Stimulated activated CD4-positive, alpha-beta T cell treated with anti-CD3 and anti-CD28 coated beads, Interleukin-15, amount 100 ng/mL, for 24 hours (primary cell): ENCODE measurements at places on chromosomes 7 and 10.

- no peak for DNase-seq
Observed at GRCh38 chr10:94104316-94105000, 110.7 kb downstream of the PLCE1 start.

- DNase-seq: no peak
Observed at GRCh38 chr7:85392326-85392725, 205.5 kb upstream of the SEMA3D start.

DNA sequence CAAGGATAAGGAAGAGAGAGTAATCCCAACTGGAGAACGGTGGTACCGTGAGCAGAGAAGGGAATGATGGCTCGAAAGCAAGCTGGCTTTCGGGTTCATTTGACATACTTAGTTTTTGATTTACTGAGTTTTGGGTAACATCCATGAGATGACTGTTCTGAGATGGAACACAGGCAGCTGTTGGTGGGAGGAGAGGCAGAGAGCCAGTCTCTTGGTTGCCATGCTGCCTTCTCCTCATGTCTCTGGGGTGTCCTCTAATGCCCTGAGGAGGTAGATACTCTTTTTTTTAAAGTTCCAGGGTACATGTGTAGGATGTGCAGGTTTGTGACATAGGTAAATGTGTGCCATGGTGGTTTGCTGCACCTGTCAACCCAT lies 76.4 kb upstream of the NRP1 start:
- no peak for DNase-seq

DNA sequence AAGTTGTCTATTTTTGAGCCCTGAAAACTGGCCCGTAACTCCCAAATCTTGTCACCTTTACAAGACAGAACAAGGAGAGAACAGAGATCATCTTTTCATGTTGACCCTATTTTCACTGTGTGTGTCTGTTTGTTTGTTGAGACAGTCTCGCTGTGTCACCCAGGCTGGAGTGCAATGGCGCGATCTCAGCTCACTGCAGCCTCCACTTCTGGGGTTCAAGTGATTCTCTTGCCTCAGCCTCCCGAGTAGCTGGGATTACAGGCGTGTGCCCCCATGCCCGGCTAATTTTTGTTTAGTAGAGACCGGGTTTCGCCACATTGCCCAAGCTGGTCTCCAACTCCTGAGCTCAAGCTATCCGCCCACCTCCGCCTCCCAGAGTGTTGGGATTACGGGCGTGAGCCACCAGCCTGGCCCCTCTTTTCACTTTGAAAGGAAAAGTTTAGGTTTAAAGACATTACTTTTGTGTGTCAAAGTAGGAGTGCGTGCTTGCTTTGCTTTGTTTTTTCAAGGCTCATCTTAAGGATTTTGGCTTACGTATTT lies 32.1 kb downstream of the FOXK1 start:
- no peak for DNase-seq

DNA sequence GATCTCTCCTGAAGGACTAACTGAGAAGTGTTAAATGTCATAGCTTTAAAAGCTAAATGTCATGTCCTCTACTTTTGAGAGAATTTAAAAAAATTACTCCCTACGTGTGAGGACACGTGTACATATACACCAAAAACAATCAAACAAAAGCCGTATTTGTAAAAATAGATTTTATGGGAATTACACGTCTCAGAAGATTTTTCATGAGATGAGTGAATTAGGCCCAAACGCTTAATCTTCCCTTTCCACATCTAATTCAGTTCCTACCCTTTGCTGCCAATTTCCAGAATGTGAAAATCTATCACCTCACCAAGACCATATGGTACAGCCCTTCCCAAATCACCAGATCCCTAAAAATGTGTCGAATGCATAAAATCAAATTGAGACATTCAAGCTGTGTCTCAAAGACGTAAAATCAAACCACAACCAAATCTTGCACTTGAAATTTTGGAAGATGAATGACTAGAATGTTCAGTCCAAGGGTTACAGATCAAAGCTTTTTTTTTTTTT lies 1.0 kb upstream of the CTTNBP2 start:
- DNase-seq: no peak

DNA sequence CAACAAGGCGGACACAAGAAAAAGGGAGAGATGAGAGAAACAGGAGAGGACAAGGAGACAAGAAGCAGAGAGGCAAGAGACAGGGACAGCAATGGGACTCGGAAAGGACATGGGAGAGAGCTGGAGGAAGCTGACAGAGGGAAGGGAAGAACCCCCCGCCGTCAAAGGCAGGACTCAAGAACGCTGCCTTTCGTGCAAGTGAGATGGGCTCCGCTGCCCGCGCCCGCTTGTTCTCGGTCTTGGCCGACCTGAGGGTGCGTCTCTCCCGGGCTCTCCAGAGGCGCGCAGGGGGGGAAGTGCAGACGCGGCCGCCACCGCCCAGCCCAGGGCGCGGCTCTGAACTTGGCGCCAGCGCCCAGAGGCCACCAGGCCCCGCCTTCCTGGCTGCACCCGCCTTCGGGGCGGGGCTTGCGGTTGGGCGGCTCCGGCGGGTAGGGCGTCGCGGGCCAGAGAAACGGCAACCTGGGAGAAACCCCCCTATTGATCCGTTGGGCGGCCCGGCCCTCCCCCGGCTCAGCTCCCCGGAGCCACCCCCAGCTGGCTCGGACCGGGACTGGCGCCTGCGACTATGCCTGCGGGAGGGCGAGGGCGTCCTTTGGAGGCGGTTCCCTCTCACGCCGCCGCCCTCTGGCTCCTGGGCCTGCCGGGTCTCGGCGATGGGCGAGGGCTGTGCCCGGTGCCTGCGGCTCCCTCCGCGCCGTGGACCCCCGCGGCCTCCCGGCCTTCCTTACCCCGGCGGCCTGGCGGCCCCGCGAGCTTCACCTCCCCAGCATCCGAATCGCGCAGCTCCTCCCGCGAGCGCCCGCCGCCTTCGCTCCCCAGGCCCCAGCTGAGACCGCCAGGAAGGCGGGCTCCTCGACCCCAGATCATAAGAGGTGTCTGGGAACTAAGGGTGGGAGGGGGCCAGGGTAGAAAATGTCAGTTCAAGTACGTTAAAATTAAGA lies 2.2 kb upstream of the ANTXRL start:
- peak; percentile 88 for DNase-seq

DNA sequence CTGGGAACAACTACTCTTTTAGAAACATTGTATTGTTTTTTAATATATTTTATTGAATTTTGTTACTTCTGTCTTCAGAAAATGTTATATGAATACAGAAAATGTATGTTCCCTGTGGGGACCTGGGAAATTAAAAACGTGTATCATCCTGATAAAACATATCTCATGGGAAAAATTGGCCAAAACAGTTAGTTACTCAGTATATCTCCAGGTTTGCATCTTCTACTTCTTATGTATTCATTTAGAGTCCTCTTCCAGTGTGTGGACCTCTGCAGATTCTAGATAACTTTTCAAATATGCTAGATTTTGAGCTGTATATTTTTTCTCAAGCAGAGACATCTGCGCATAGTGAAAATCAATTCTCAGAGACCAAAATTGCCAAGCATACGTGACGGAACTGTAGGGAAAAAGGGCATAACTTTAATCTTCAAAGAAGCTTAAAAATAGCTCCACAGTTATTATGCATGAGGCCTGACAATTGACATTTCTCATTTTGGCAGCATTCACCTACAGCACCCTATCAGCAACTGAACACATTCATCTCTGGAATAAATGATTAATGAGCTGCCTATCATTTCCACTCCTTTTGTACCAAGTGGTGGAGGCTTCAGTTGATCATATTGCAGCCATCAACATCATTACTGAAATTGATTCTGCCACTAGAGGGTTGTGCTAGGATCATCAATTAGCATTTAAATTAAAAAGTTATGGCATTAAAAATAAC lies 26.4 kb upstream of the UMAD1 start:
- no peak for DNase-seq

GRCh38 chr7:137606061-137606674 lies 240.6 kb downstream of the DGKI start:
- no peak for DNase-seq

- no peak for DNase-seq
Observed at GRCh38 chr7:94295850-94296249, 98.8 kb upstream of the COL1A2 start.

DNA sequence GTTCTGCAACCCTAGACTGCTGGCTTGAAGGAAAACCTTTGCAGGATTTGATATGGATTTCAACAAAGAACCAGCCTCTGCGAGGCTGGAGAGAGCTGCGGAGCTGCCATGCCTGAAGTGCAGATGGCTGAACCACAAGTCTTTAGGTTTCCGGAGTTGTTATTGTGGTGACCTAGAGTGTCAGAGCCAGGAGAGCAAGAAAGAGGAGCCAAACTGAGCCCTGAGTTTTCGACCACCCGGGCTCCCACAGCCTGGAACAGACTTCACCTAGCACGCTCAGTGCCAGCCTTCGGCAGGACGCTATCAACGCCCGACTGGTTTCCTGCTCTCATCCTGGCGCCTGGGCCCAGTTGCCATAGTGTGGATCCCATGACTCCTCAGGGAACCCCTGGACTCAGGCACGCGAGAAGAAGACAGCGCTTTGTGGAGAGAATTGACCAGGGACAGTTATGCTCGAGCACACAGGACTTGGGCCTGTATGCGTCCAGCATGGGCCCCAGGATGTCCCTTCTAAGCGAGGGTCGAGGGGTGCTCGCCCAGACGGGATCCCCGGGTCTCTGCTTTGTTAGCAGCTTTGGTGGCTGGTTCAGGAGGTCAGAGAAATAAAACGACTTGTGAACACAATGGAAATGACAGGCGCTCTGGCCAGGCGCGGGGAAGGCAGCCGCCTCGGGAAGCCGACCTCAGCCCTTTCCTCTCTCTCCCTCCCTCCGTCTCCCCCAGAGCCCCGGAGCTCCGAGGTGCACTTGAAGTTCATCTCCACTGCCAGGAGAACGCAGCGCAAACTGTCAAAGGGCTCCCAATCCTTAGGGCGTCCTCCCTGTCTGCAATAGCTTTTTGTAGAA lies 1.8 kb upstream of the GAD2 start:
- DNase-seq: no peak

GRCh38 chr10:24887855-24888231 lies 64.6 kb downstream of the PRTFDC1 start:
- no peak for DNase-seq

DNA sequence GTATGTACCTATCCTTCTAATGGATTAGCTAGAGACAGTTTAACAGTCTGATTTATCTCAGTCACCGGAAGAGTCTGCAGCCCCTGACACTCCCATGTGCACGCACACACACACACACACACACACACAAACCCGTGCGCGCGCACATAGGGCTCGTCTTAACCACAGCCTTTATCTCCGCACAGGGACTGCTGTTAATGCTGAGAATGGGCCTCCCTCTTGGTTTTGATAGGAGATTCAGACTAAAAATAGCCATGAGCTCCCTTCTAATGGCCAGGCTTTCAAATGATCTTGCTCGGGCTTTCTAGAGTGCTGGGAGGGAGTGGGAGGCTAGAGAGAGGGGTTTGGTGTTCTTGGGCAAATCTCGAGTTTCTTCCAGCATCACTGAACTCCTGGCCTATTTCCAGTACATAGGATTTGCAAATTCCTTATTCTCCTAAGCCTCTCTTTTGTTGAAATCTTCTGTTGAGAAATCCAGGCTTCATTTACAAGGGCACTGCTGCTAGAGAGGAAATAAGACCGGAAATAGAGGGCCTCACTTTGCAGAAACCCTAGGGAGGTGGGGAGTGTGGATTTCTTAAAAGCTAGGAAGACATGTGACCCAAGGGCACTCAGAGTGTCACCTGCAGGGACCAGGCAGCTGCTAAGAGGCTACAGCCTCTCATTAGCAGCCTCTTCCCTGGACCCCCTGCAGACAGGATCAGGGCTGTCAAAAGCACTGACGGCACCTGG lies 2.4 kb downstream of the TMEM72 start:
- peak; percentile 17 for DNase-seq

DNA sequence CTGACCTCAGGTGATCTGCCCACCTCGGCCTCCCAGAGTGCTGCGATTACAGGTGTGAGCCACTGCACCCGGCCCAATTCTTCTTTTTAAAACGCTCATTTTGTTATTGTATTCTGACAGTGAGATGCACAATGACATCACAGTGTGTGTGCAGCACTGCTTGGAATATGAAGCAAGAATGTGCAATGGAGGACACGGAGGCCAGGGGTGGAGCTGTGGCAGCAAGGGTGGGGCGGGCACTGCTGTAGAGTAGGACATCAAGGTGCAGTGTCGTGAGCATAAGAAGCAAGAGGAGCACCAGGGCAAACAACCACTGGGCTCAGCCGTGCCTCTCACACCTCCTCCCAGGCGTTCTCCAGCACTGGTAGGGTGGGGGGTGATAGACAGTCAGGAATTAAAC lies 26.8 kb upstream of the GRID1 start:
- DNase-seq: no peak

DNA sequence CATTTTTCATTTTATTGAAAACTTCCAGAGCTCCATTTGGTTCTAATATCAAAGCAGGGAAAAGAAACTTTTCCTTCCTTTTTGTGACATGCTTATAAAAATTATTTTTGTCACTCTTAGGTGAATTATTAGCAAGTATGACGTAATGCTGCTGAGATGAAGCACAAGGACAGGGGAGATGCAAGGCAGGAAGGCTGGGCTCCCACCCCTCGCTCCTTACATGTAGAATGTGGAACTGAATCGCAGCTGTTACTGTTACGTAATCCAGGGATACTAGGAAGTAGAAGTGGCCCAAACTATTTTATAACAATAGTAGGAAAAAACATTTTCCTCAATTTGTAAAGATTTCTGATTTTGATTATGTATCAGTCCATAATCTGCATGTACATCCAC lies 17.1 kb upstream of the GTPBP4 start:
- DNase-seq: no peak

DNA sequence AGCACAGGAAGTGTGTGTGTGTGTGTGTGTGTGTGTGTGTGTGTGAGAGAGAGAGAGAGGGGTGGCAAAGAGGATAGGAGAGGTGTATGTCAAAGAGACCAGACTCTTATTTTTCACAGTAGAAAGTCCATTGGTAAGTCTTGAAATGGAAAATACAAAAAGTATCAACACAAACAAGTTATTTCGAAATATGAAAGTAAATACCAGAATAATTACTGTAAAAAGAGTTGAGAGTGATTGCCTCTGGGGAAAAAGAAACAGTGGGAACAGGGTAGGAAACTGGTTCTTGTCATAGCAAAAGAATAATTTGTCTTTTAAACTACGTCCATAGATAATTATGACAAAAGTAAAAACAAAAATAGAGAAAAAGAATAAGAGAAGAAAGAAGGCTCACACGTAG lies 29.0 kb upstream of the EIF5AL1 start:
- DNase-seq: no peak
